ENCODE measurements at places on chromosomes 7 and 10.

DNA sequence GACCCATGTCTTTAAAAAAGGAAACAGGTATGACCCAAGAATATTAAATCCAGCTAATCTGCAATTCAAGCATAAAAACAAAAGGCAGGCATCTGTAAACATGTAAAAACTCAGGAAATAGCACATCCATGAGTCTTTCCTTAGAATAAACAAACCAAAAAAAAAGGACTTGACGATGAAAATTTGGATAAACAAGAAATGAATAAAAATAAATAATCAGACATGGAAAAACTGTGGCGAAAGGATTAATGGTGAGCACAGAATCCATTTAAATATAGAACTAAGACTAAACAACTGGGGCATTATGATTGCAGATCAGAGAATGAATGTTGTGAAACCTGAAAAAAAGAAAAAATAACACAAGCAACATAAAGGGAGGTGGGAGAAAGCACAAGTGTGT is 170.1 kb downstream of the DOCK4 start:
- no peak for DNase-seq

DNA sequence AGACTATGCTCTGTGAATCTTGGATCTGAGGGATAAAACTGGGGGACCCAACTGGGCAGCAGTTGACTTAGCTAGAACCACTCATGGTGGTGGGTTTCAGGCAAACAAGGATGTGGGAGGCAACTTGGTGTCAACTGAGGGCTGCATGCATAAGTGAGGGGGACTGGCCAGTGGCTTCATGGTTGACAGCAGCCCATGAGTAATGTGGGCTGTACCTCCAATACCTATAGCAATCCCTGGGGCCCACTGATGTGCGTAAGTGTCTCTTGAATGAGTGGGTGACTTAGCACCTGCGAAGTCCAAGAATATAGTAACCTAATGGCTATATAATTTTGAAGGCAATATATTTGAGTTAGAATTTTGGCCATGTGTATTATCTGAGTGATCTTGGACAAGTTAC is 13.7 kb upstream of the MAP3K8 start:
- no peak for DNase-seq

GRCh38 chr7:20249376-20249775 is 32.2 kb upstream of the MACC1 start:
- DNase-seq: no peak

DNA sequence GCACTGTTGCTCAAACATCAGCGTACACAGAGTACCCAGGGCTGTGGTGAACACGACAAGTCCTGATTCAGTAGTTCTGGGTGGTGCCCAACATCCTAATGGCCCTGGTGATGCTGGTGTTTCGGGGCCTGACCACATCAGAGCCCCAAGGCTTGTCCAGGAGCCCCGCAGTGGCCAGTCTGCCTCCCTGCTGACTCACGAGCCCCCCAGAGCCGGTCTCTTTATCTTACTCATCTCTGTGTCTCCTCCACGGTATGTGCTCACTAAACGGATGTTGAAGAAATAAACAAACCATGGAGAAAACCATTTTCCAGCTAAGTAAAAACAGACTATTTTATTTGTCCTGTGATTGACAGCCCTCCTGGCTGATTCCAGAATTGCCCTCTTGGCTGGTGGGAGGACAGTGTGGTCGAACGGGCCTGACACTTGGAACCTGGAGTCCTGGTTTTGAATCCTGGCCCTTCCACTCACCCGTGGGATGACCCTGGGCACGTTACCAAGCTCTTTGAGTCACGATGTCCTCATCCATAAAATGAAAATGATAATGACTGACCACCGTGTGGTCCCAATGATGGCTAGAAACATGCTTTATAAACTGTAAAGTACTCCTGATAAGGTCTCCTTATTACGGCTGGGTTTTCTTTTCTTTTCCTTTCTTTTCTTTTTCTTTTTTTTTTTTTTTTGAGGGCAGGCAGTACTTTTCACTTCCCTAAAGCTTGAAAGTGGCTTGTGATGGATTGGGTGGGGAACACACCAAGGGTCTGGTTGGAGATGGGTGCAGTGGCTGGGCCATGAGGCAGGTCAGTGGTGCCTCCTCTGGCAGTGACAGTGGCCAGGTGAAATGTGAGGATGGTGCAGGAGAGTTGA is 5.7 kb downstream of the HIP1 start:
- DNase-seq: no peak

DNA sequence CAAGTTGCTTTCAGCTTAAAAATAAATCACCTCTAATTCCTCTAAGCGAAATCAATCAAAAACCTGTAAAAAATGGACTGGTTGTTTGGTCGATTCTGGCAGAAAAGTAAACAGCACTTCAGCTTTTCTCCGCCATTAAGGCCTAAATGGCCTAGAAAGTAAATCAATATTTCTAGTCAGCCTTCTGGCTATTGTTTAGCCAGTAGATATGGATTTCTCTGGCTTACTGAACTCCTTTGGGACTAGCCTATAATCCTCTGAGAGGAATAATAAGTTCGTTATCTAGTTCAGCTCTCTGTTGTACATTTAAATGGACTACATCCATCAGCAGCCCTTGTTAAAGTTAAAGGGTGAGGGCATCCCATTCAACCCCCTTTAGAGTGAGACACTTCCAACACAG is 400.1 kb upstream of the ETV1 start:
- DNase-seq: no peak

DNA sequence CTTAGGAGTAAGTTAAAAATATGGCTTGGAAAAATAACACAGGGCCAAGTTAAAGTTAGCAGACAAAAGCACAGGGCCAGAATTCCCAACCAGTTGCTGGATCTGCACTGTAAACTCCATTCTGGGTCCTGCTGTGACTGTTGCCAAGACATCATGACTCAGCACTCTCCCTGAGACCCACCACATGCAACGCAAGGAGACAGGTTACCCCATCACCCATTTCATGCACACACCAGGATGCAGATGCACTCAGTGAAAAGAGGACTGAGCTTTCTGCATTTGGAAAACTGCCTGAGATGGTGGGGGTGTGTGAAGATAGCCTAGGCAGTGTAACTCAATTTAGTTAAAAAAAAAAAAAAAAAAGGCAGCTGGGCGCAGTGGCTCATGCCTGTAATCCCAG is 97.6 kb upstream of the ZNF438 start:
- no peak for DNase-seq

DNA sequence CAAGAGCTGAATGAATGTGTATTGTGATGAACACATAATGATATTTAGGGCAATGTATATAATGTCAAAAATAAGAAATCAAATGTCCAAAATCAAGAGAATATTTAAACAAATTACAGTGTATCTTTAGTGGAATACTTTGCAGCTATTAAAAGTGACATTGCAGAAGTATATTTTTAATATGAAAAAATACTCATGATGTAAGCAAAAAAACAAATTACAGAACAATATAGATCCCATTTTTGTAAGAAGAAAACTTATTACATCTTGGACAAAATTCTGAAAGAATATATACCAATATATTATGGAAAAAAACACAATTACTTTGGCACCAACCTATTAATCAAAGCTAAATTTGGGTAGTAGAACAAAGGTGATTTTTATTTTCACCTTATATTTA is 308.2 kb upstream of the NEBL start:
- DNase-seq: no peak

GRCh38 chr7:141362580-141363435 is 188.4 kb upstream of the AGK start:
- DNase-seq: no peak

GRCh38 chr7:77827999-77828398 is 29.4 kb downstream of the PHTF2 start:
- DNase-seq: no peak

DNA sequence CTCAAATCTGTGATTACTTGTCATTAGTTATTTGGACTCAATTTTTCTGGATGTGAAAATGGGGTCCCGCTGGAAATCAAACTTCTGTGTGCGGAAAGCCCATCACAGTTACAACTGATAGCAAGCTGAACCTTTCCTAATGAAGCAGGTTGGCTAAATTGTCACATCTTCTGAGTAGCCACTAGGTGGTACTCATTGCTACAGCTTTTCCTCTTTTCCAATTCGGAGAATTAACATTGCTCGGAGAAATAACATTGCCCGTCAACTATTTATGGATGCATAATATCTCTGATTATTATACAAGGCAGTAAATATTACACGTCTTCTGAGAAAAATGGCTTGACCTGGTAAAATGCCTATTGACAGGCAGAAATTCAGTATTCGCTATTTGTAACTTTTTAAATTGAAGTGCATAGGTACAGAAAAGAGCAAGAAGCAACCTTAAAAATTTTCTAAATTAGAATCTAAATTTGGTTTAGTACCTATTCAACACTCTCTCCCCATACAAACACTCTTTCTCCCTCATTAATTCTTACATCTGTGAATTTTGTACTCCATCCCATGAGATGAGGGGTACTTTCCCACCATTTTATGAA is 17.3 kb upstream of the BLOC1S2 start:
- DNase-seq: no peak

- no peak for DNase-seq
Measured at GRCh38 chr7:101168412-101169049, 3.2 kb upstream of the VGF start.

- no peak for DNase-seq
Measured at GRCh38 chr10:70053841-70054288, 1.2 kb downstream of the MACROH2A2 start.

GRCh38 chr10:132988988-132989387 is 46.6 kb upstream of the CFAP46 start:
- no peak for DNase-seq

DNA sequence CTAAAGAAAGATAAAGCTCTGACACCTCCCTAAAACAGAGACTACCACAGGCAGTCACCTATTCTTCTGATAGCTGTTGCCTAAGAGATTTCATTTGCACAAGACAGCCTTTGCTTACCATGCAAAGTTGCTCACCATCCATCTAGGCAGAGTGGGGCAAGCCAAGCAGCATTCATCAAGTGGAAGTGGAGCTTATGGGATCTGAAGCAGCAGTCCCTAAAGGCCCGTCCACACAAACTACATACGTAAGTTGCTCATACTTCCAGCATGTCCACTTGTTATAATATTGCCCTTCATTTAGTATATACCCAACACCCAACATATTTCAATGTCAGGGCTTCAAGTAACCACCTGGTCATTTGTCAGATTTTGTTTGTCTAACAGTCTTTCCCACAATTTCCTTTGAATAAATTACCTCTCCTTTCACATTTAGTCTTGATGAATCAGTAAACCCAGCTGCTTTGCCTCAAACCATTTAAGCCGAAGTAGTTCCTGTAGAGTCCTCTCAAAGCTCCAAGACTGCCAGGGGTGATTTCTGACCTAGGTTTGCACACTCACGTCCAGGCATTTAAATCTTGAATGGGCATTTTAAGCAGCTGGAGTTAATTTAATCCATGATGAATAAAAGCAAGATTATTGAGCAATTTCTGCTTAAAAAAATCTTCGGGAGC is 67.9 kb downstream of the ATAD1 start:
- DNase-seq: no peak

All from CD4-positive, alpha-beta memory T cell (primary cell).